ENCODE measurements at places on chromosomes 16 and 17.

DNA sequence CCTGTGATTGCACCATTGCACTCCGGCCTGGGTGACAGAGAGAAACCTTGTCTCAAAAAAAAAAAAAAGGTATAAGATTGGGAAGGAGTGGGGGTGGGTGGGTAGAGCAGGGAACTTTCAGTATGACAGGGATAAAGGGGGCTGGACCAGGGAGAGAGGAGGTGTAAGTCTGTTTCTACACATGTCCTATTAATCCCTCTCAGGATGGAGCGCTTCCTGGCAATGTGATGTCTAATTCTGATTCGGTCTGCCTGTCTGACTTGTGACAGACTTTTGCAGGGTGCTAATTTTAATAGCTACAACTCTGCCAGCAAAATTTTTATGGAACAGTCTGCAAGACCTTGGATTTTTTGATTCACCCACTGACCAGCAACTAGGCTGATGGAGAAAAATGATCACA lies 53.8 kb upstream of the SLC25A19 start:
- no peaks in the 10 kb centered on the region for H3K27me3 ChIP-seq
- no peak for DNase-seq
- H3K4me3 ChIP-seq, result no peak overlapping the region
- H3K36me3 ChIP-seq, result peaks cover 10% of the 10 kb centered on the region

- H3K36me3 ChIP-seq, result no peaks in the 10 kb centered on the region
- H3K4me1 ChIP-seq, result no peaks in the 10 kb centered on the region
- H3K27me3 ChIP-seq, result peaks cover 18% of the 10 kb centered on the region
- no peak overlapping the region for H3K27ac ChIP-seq
Measured at GRCh38 chr17:6075845-6076244, 5.7 kb downstream of the WSCD1 start.

GRCh38 chr17:33927732-33928133 lies 327.4 kb upstream of the CCL2 start:
- no peak for DNase-seq
- H3K36me3 ChIP-seq, result no peaks in the 10 kb centered on the region
- H3K27ac ChIP-seq, result no peak overlapping the region
- H3K4me3 ChIP-seq, result no peak overlapping the region
- H3K27me3 ChIP-seq, result no peaks in the 10 kb centered on the region
- H3K4me1 ChIP-seq, result no peaks in the 10 kb centered on the region

DNA sequence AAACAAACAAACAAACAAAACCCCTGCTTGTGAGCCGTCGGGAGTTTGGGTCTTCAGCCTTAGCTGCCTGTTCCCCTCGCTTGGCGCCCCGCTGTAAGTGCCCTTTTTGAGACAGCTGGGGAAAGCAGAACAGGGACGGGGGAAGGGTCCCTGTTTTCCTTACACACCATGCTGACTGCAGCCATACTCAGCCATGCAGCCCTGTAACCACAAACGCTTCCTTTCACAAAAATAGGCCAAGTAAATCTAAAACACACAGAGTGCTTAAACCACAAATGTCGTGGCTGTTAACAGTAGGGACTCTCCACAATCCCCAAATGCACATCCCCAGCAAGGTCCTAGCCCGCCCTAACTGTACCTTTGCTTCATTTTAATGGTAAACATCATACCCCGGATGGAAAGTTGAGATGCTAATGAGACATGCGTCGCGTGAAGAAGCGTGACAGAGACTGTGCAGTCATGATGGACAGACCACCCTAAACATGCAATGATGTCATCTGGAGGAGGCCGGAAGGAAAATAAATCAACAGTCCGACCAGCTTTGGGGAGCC lies 129.9 kb downstream of the MGAT5B start:
- peaks cover 48% of the 10 kb centered on the region for H3K4me1 ChIP-seq
- H3K36me3 ChIP-seq, result no peaks in the 10 kb centered on the region
- H3K4me3 ChIP-seq, result peak overlapping the region; percentile 34
- H3K27ac ChIP-seq, result peak overlapping the region; percentile 93
- peak; percentile 74 for DNase-seq
- no peaks in the 10 kb centered on the region for H3K27me3 ChIP-seq

GRCh38 chr16:87498324-87499188 lies 5.7 kb upstream of the ZCCHC14 start:
- H3K36me3 ChIP-seq, result no peaks in the 10 kb centered on the region
- peaks cover 29% of the 10 kb centered on the region for H3K27me3 ChIP-seq
- DNase-seq, result no peak
- H3K27ac ChIP-seq, result no peak overlapping the region
- H3K4me1 ChIP-seq, result peaks cover 16% of the 10 kb centered on the region
- H3K4me3 ChIP-seq, result no peak overlapping the region

DNA sequence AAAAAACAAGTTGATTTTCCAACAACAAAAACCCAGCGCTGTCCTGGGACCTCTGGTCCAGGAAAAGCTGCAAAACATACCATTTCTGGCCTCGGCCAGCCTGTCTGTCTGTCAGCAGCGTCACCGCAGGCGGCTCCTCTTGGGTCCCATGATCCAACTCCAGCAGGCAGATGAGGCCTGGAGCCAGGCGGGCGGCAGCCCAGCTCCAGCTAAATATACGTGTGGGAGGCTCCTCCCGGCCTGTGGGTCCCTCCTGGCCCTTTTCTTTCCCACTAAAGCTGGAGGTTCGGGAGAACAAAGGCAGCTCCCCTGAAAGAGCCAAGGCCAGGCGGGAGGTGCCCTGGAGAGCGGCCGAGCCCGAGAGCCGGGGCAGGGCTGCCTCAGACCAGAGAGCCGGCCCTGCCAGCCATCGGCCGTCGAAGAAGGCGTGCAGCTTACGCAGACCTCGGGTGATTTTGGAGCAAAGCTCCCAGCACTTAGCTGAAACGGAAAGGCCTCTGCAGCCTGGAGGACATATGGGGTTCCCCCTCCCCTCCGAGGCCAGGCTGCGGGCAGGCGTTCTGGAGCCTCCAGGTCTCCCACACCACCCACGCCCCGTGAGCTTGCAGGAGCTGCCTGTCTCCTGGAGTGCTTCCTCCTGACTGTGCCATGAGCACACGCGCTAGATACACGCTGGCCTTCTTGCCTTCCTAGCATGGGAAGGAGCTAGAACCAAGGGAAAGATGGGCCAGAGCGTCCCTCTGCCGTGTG lies 19.9 kb upstream of the JPH3 start:
- no peak overlapping the region for H3K4me3 ChIP-seq
- no peak for DNase-seq
- H3K4me1 ChIP-seq, result no peaks in the 10 kb centered on the region
- H3K36me3 ChIP-seq, result no peaks in the 10 kb centered on the region
- H3K27me3 ChIP-seq, result peaks cover 14% of the 10 kb centered on the region
- no peak overlapping the region for H3K27ac ChIP-seq

GRCh38 chr16:59971264-59971663 lies 1237.1 kb upstream of the GOT2 start:
- no peak overlapping the region for H3K27ac ChIP-seq
- no peaks in the 10 kb centered on the region for H3K27me3 ChIP-seq
- H3K4me1 ChIP-seq, result no peaks in the 10 kb centered on the region
- DNase-seq, result no peak
- no peaks in the 10 kb centered on the region for H3K36me3 ChIP-seq
- H3K4me3 ChIP-seq, result no peak overlapping the region

GRCh38 chr17:6100891-6101500 lies 30.8 kb downstream of the WSCD1 start:
- DNase-seq, result no peak
- no peaks in the 10 kb centered on the region for H3K36me3 ChIP-seq
- no peaks in the 10 kb centered on the region for H3K4me1 ChIP-seq
- no peaks in the 10 kb centered on the region for H3K27me3 ChIP-seq
- H3K27ac ChIP-seq, result no peak overlapping the region
- H3K4me3 ChIP-seq, result no peak overlapping the region

GRCh38 chr16:49419006-49419405 lies 45.4 kb downstream of the C16orf78 start:
- no peak overlapping the region for H3K4me3 ChIP-seq
- no peak overlapping the region for H3K27ac ChIP-seq
- no peaks in the 10 kb centered on the region for H3K4me1 ChIP-seq

DNA sequence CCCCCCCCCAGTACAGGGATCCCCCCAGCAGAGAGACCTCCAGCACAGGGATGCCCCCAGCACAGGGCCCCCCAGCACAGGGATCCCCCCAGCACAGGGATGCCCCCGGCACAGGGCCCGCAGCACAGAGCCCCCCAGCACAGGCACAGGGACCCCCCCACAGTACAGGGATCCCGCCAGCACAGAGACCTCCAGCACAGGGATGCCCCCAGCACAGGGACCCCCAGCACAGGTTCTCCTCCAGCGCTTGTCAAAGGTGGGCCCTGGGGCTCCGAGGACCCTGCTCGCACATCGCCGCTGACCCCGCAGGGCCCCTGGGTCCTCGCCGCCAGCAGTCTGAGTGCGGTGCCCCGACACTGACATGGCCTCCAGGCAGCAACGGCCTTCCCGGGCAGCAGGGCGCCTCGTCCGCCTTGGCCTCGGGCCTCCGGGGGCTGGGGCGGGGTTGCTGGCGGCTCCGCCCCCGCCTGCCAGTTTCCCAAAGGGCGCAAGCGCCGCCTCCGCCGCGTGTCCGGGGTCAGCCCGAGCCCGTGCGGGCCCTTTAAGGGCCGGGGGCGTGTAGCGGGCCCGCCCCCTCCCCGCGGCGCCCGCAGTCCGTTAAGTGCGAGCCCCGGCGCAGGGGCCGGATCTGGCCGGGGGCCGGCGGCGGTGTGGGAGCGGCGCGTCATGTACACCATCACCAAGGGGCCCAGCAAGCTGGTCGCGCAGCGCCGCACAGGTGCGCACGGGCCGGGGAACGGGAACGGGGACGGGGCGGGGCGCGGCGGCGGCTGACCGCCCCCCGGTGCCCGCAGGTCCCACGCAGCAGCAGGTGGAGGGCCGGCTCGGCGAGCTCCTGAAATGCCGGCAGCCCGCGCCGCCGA lies at the start of gene MCRIP2:
Gene MCRIP2, plus strand, starts transcription at position 503 of the 863 bp plus-strand sequence. Its CDS starts 164 bp downstream, at position 667.
- no peaks in the 10 kb centered on the region for H3K27me3 ChIP-seq
- peaks cover 16% of the 10 kb centered on the region for H3K36me3 ChIP-seq
- H3K27ac ChIP-seq, result no peak within 1 kb of the TSS
- peaks cover 6% of the 10 kb centered on the region for H3K4me1 ChIP-seq
- peak within 1 kb of the TSS; percentile 75 for H3K4me3 ChIP-seq

DNA sequence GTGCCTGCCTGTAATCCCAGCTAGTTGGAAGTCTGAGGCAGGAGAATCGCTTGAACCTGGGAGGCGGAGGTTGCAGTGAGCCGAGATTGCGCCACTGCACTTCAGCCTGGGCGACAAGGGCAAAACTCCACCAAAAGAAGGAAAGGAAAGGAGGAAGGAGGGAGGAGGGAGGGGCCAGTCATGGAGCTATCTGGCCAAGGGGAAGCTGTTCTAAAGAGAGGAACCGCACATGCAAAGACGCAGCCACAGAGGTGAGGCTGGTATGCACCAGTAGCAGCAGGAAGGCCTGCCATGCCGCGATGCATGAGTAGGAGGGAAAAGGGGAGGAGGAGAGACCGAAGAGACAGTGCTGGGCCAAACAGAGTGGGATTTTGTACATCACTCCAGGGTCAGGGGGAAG lies 35.9 kb downstream of the HSBP1 start:
- H3K27me3 ChIP-seq, result peaks cover 31% of the 10 kb centered on the region
- H3K27ac ChIP-seq, result no peak overlapping the region
- no peak for DNase-seq
- no peaks in the 10 kb centered on the region for H3K36me3 ChIP-seq
- no peaks in the 10 kb centered on the region for H3K4me1 ChIP-seq

- peaks cover 11% of the 10 kb centered on the region for H3K36me3 ChIP-seq
- H3K4me3 ChIP-seq, result no peak overlapping the region
- peaks cover 51% of the 10 kb centered on the region for H3K4me1 ChIP-seq
- H3K27ac ChIP-seq, result peak overlapping the region; percentile 70
- DNase-seq, result no peak
- no peaks in the 10 kb centered on the region for H3K27me3 ChIP-seq
Measured at GRCh38 chr17:3799181-3799945, 1.6 kb downstream of the ITGAE start.

DNA sequence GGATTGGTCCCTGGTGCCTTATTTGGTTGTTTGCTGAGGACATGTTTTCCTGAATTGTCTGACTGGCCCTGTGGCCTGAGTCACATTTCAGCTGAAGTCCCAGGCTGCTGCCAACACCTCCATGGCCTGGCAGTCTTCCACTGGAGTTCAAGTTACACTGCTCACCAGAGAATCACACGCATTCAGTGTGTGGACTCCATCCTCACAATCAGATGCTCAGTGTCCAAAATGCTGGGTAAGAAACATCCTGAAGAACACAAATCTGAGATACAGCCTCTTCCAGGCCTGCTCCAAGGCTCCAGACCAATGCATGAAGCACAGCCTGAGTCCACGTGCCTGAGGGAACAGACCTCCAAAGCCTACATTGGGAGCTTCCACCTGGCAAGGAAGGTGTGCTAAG lies 19.2 kb downstream of the CD300LB start:
- H3K4me3 ChIP-seq, result no peak overlapping the region
- DNase-seq, result no peak
- peaks cover 10% of the 10 kb centered on the region for H3K36me3 ChIP-seq
- H3K4me1 ChIP-seq, result peaks cover 38% of the 10 kb centered on the region
- H3K27ac ChIP-seq, result peak overlapping the region; percentile 97

DNA sequence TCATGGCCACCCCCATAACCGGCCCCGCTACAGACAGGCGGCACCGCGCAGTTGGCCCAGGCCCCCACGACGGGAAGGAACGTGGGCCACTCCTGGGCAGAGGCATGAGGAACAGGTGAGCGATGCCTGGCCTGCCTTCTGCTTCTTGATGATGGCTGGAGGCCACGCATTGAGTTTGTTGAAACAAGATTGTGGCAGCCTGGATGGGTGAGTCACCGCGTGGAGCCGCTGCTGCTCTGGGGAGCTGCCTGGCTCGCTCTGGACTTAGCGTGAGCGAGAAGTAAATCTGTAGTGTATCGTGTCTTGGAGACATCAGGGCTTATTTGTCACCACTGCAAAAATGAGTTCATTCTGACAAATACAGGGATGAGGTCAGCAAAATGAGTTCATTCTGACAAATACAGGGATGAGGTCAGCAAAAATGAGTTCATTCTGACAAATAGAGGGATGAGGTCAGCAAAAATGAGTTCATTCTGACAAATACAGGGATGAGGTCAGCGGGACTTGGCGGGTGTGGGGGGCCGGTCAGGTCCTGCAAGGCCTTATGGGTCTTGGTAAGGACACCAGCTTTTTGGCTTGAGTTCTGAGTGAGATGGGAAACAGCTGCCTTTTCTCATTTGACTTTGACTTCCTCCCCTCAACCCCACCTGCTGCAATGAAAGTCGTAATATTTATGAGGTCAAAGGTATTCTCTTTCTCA lies 93.0 kb downstream of the SEC14L1 start:
- DNase-seq, result no peak
- H3K36me3 ChIP-seq, result no peaks in the 10 kb centered on the region
- no peak overlapping the region for H3K4me3 ChIP-seq
- H3K27ac ChIP-seq, result peak overlapping the region; percentile 39
- no peaks in the 10 kb centered on the region for H3K27me3 ChIP-seq

DNA sequence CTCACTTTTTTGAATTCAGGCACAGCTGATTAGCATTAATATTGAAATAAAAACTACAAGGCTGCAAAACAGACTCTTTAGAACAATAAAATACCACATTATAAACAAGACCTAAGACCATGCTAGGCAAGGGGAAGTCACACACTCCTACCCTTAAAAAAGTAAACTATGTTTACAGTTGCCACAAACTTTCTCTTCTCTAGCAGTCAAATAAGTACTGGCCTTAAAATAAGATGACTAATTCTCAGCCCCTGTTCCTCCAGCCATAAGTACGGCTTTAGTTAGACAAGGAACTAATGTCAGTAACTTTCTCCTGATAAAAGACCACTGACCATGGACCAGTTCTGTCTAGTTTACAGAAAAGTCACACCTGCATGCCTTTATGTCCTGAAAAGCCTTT lies 19.5 kb upstream of the CPHXL start:
- no peaks in the 10 kb centered on the region for H3K36me3 ChIP-seq
- no peak for DNase-seq
- H3K27ac ChIP-seq, result no peak overlapping the region
- H3K4me3 ChIP-seq, result no peak overlapping the region

GRCh38 chr16:68086336-68086841 lies 1.2 kb downstream of the NFATC3 start:
- peak overlapping the region; percentile 89 for H3K4me3 ChIP-seq
- peak overlapping the region; percentile 80 for H3K27ac ChIP-seq
- peaks cover 57% of the 10 kb centered on the region for H3K4me1 ChIP-seq
- DNase-seq, result no peak

Measured in activated T-helper 2 cell treated with anti-CD3 and anti-CD28 coated beads, Interferon-gamma antibody, Interleukin-2, Interleukin-4, amounts not matched to agents 10 μg/mL and 5 μg/mL and 100 μg/mL, durations not matched to agents 14 hours and 24 hours and 36 hours (primary cell).